HT1080 (cell line): ENCODE measurements at places on chromosomes 1 and 21. TPM values are rescaled to one million over a fixed set of nuclear protein-coding genes. Genes with fewer than 3 reads are reported as not detected.

- no peak for DNase-seq
Observed at GRCh38 chr1:204940591-204940990, 69.9 kb downstream of the NFASC start.

DNA sequence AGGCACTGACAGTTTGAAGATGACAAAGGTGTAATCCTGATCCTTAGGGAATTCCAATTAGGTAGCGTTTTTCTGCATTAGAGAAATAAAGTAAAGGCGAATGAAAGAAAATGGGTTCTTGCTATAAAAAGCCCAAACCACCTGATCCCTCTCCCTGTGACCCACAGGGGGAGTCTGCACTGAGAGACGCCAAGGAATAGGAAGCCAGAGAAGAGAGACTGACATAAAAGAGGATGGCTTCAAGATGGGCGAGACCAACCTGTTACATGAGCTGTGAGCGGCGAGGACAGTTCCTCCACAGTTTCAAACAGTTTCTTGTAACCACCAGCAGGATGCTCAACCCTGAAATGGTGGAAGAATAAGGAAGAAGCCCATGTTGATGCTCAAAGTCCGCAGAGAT, 1.4 kb downstream of the RPE65 start:
- no peak for DNase-seq

- no peak for DNase-seq
Observed at GRCh38 chr1:66540434-66541032, 6.6 kb downstream of the SGIP1 start.

DNA sequence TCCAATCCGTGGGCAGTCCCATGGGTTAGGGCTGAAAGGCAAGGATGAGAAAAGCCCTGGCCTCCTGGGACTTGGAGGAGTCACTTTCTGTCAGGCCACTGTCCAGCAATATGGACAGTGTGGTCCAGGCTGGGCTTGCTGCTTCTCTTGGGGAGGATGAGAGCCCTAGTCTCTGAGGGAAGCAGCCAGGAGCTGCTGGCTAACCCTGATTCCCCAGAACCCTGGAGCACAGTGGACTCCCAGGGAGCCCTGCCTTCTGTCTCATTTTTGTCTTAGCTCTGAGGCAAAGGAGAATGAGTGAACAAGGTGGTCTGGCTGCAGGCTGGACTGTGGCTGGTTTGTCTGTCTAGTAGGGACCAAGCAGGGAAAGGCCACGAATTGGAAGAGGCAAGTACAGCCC, 23.8 kb upstream of the EDN2 start:
- no peak for DNase-seq

DNA sequence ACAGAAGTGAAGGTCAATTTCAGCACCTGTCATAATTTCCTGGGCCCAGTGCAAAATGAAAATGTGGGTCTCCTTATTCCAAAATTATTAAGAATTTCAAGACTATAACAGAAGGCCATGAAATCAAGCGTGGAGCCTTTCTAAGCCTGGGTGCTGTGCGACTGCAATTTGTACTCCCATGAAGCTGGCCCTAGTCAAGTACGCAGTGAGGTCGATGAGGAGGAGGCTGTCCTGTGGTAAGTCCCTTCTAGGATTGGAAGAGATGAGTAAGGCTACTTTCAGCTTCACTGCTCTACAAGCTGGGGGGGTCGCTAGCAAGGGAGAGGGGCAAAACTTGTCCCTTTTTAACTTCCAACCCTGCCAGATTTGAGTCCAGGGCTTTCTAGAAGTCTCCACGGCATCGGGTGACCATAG, 410 bp upstream of the NUDC start:
- no peak for DNase-seq

DNA sequence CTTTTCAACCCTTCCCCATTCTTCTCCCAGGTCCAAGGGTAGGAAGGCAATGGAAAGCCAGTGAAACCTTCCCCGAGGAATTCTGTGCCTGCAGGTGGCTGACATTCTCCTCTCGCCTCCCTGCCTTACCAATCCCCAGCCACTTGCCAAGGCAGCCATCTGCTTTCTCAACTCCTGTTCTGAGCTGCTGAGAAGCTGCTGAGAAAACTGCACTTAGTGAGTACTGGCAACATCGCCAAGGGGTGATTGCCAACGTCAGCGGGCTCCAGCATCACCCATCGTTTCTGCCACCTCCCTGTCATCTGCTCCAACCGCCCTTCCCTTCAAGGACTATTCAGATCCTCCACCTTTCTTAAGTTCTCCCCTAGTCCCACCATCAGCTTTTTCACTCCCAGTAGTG, 106.0 kb downstream of the PTPRU start:
- no peak for DNase-seq

DNA sequence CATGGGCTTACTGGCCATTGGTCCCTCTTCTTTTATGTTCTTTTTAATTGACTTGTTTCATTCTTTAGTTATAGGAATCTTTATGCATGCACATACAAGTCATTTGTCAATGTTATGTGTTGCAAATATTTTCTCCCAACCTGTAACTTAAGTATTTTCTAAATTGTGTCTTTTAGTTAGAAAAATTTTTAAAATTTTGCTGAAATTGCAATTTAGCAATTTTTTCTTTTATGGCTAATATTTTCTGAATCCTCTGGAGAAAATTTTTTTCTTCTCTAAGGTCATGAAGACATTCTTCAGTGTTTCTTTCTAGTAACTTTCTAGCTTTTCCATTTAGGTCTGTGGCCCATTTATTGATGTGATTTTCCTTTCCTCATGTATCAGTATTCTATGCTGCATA, 48.9 kb upstream of the TENT5C start:
- DNase-seq: no peak

DNA sequence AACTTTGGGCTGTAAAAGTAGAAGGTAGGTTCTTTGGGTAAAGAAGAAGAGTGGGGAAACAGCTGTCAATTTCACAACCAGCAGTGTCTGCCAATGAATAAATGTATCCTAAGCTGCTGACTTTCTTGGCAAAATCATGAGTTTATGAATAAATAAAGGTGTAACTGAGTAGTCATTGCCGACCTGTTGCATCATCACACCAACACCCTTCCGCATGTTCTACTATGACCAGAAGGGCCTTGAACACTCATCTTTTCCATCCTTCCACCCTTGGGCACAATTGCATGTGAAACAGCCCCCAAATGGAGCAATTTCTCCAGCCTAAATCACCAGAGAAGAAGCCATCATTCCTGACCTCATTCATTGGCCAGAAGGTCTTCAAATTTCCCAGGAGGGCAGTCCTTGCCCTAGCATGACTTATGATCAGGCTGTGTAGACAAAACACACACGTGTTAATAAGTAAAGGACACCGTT, 31.2 kb upstream of the QSOX1 start:
- DNase-seq: no peak

DNA sequence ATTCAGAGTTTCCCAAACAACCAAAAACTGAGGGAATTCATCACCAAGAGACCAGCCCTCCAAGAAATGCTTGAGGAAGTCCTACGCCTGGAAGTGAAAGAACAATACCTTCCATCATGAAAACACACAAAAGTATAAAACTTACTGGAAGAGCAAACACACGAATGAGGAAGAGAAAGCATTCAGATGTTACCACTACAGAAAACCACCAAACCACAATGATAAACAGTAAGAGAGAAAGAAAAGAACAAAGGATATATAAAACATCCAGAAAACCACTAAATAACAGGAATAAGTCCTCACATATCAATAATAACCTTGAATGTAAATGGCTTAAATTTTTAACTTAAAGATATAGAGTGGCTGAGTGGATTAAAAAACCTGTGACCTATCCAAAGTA, 58.5 kb upstream of the BCL10 start:
- DNase-seq: peak; percentile 56

DNA sequence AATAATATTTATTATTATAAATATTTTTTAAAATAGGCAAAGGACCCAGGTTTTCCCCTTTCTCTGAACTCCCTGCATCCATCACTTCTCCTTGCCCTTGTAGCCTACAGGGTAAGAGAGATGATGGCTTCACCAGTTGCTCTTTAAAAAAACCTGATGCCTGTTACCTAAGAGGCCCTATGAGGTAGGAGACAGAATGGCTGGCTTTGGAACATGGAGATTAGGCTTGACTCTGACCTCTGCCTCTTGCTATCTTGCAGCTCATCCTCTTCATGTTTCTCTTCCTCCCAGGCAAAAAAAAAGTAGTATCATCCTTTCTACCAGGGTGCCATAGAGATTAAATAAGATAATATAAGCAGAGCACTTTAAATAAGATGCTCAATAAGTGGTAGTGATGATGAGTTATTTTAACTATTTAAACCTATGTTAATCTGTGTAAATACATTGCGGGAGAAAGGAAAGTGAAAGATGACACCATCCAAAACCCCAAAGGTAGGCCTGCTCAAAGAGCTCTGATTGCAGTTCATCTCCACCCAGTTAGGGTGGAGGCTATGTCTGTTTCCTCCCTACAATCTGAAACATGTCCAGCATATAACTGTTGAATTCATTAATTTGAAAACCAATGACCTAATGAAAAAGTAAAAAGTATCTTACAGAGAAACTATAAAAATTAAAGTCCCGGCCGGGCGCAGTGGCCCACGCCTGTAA, 51.8 kb downstream of the RGS2 start:
- no peak for DNase-seq

GRCh38 chr1:197638316-197638715, 137.0 kb downstream of the DENND1B start:
- no peak for DNase-seq

DNA sequence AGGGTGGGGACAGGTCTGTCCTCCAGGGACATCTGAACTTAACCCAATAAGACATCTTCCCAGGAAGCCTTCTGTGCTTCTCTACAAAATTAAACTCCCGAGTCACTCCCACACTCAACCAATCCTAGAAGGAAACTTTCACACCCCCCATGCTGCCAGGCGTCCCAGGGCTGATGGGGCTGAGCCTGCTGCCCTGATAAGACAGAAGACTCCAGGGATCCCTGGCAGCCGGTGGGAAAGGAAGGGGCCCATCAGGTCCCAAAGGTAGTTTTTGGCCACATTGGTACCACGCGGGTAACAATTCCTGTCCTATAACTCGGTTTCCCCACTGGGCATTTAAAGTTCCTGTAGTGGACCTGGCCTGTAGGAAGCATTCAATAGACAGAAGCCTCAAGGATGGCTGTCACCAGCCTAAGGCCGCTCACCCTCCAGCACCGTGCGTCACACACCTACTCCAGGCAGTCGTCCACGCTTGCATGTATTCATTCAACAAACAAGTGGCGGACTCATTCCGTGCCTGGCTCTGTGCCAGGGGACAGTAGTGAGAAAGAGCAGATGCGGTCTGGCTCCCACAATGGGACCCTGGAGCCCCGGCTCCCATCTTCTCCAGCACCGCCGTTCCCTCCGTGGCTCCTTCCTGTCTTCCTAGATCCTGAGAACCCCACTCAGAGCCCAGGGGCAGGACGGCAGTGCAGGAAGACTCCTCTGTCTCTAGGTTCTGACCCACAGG, 465.2 kb downstream of the NPHP4 start:
- no peak for DNase-seq

DNA sequence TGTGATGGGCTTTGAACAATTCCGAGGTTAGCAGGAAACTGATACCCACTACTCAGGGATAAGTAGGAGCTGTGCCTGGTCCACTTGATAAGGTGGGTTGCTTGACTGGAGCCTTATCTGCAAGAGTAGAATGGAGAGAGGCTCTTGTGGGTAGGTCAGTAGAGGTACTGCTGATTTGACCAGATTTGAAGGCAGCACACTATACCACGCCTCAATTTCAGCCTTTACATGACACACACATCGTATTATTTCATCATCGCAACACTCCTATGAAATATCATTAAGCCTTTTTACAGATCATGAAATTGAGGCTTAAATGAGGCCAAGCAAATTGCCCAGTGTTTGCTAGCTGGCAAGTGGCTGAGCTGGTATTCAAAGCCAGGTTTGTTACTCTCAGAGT, 69.6 kb downstream of the KCNJ15 start:
- no peak for DNase-seq

- DNase-seq: no peak
Observed at GRCh38 chr1:33042831-33043230, 6.1 kb upstream of the AK2 start.

- no peak for DNase-seq
Observed at GRCh38 chr1:165010418-165011070, 346.0 kb downstream of the LMX1A start.

DNA sequence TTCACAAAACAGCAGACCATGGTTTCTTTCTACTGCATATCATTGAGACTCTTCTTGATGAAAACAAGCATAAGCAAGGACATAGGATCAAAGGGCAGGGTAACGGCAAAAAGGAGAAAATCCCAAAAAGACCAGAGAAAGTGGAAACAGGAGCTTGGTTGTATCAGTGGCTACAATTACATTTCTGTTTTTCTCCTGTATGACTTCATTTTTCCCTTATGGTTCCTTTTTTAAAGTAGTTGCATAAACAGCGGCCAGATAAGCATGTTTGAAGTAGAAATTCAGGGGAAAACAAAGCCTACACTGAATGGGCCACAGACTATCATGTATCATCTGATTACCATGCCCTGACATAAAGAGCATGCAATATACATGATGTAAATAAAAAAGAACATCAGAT, 4.6 kb downstream of the EGLN1 start:
- no peak for DNase-seq

DNA sequence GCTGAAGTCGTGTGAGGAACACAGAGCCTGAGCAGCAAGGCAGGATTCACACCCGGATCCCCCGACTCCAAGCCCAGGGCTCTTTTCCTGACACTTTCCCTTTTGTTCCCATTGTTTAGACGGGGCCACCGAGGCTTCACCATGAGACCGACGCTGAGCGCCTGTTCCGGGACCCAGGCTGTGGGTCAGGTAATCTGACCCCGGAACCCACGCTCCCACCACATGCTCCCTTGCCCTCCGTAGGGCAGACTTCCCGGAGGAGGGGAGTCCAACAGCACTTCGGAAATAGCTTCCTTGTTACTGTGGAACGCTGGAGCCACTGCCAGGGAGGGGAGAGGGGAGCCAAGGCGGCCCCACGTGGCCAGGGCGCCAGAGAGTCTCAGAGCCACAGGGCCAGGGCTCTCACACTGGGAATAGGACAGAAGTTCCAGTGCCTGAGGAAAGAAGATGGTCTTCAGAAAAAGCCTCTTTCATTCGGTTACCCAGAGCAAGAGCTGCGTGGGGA, 18.4 kb downstream of the RUNX3 start:
- no peak for DNase-seq

Gene CASQ1
- total RNA-seq: not detected in 2 replicates

Gene FCRL4
- not detected in 2 replicates for total RNA-seq

Gene LRRC41
- total RNA-seq: 92.6 and 103 TPM in 2 replicates

Gene CFAP126
- not detected in 2 replicates for total RNA-seq

Gene SLC44A5
- total RNA-seq: 0.53 and 0.61 TPM in 2 replicates

Gene RRP1
- 31.7 and 34.0 TPM in 2 replicates for total RNA-seq

Gene TMEM269
- 0.03 TPM in 1 of 2 replicates, not detected in the other for total RNA-seq

Gene ARV1
- 31.5 and 34.7 TPM in 2 replicates for total RNA-seq

Gene SPATA1
- 0.20 TPM in 1 of 2 replicates, not detected in the other for total RNA-seq

Gene TNFSF4
- 0.07 TPM in 1 of 2 replicates, not detected in the other for total RNA-seq

Gene C1orf226
- 0.84 and 1.3 TPM in 2 replicates for total RNA-seq

Gene TMEM200B
- total RNA-seq: 0.07 and 0.56 TPM in 2 replicates

Gene NOL9
- 35.5 and 44.3 TPM in 2 replicates for total RNA-seq
